ENCODE measurements at places on chromosomes 2 and 18.

DNA sequence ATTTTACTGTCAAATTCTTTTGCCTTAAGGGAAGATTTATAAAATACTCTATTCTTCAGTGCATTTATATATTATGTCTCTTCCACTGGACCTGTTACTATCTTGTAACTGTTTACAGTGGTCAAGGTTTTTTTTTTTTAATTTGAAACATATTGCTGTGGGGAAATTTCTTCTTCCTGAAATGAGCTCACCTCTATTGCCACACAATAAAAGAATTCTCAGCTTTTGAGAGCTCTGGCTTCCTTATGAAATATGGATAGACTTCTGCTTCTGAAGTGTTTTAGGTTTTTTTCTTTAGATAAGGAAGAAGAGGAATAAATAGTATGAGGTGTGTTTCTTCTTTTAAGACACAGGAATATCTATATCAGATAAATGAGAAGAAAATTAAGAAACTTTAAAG, 7.7 kb downstream of the VRK2 start:
- no peak for DNase-seq

DNA sequence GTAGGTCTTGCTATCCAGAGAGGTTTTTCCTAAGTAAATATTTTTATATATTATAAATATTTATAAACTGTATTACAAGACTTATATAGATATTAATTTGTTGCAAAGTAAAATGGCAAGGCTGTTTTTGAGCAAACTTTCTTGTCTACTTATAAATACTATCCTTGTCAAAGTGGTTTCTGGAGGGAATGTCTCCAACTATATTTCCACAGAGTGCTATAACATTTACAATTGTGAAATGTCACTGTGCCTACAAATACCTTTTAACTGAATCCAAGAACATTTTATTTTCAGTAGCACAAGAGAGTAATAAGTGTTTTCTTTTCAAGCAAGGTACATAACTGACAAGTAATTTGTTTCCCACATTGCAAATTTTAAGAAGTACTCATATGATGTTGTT, 256.8 kb downstream of the ZNF385B start:
- no peak for DNase-seq

- DNase-seq = peak; percentile 31
Measured at GRCh38 chr18:73768043-73768442, 379.6 kb downstream of the FBXO15 start.

- no peak for DNase-seq
Measured at GRCh38 chr18:12106471-12106870, 12.8 kb downstream of the ANKRD62 start.

- DNase-seq = no peak
Measured at GRCh38 chr2:72979896-72980295, 62.6 kb downstream of the EMX1 start.

- peak; percentile 33 for DNase-seq
Measured at GRCh38 chr2:105142239-105142638, 99.3 kb upstream of the GPR45 start.

DNA sequence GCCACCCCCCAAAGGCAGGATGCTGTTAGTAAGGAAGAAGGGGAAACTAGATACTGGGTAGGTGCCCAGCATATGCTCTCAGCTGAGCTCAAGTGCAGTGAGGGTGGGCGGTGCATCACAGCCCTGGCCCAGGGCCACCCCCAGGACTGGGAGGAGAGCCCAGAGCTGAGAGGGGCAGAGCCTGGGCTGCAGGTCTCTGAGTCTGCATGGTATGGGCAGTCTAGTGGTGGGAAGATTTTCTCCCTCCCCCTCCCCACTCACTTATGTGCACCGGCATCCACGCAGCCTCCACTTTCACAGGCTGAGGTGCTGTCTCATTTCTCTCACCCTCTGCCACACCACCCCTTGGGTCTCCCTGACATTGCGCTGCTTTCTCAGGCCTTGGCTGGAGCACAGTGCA, 48.5 kb upstream of the CAB39 start:
- DNase-seq = no peak

Measured in DMS53 (cell line).